AG09319 (cell line): ENCODE measurements at places on chromosomes 4 and X.

DNA sequence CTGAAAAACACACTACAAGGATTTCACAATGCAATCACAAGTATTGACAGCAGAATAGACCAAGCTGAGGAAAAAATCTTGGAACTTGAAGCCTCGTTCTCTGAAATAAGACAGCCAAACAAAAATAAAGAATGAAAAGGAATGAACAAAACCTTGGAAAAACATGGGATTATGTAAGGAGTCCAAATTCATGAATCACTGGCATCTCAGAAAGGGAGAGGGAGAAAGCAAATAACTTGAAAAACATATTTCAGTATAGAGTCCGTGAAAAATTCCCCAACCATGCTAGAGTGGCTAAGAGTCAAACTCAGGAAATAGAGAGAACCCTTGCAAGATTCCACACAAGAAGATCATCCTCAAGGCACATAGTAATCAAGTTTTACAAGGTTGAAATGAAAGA lies 178.5 kb upstream of the CTSO start:
- DNase-seq: no peak

DNA sequence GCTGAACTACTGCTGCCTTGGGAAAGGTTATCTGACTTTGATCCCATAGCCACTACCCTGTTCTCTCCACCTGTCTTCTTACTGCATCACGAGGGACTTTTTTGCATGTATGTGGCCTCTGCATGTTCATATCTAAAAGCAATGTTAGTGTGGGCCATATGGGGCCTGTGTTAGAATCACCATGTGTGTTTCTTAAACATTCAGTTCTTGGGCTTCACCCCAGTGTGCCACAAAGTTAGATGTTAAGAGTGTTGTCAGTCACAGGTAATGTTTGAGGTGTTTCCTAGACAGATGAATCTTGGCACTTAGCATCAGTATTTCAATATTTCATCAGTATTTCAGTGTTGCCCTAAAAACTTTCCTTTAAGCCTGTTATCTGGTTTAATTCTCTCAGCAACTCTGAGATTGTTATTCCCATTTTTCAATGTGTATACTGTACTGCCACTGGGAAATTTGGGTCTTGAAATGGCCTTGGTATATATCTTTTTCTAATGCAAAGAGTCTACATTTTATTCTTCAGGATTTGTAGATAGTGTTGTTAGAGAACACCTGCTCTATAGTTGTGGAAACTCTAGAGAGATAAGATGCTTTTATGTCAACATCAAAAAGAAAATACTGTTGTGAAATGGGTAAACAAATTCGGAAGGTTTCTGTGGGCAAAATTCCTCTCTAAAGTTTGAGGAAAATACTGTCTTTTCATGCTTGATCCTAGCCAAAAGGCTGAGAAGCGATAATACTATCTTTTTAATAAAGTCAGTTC lies 259.7 kb downstream of the BMPR1B start:
- DNase-seq: no peak

DNA sequence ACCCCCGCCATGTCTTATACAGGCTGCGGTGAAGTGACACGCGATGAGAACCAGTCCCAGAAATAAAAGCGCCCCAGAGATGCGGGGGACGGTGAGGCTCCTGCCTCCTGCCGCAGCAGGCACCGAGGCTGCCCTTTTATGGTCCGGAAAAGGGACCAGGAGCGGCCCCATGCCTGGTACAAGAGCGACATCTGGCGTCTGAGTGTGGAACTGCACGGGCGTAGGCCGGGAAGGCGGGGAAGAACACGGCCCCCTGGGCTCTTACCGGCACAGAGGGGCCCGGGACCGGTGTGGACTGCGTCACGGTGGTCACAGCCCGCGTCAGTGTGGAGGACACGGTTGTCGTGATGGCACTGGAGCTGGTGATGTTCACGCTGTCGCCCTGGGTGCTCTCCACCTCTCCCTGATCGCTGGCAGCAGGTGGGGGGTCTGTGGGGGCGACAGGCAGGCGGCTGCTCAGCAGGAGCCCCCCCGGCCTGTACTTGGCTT lies 8.9 kb upstream of the RENBP start:
- DNase-seq: no peak

GRCh38 chr4:114349543-114350175 lies 248.9 kb upstream of the UGT8 start:
- DNase-seq: no peak

DNA sequence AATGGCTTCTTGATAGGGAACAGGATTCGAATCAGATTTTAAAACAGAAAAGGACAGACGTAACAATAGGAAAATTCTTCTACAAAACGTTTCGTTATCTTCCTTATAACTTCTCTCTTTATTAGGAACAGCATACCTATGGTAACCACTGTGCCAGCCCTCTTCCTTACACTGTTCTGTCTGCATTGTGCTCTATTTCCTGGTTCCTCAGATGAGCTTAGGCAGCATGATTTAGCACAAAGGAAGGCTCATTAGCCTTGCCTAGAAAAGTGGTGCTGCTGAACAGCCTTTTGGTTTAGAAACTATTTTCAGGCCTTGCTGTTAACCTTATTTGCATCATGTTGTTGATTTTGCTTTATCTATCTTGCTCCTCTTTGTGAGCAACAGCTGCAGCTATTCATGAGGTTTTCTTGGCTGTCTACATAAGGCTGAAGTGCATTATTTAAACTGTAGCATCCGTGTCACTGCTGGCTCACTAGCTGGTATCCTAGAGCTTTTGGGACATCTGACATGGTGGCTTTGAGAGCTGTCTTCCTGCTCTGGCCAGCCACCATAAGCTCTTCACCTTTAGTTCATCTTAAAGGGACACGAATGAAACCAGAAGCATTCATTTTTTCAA lies 69.9 kb upstream of the NRK start:
- no peak for DNase-seq

DNA sequence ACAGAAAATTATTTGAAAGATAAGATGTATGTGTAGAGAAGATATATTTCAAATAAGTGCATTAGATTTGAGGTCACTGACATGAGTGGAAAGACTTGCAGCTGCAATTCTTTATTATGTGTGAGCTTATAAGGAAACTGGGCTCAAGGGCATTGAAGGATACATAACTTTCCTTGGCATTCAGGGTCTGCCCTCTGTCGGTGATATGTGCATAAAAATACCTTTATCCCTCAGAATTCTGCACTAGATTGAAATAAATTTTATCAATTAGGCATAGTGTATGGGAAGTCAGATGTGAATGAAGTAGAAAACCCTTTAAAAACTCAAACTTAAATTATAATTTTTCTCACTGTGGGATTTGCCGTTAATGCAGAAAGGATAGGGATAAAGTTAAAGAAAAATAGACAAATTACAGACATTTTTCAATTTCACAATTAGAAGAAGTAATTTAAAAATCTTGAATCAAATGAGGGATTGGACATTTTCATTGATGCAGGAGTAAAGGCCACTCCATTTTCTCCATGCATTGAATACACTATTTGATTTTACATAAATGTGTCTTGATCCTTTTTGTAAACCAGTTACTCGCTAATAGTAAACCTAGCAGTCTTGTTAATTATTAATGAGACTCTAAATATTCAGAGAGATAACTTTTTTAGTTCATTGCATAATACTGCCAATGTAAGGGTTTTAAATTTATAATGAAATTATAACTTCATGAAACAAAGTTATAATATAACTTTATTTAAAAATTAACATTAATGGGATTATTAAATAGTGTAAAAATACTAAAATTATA lies 21.0 kb upstream of the ETNPPL start:
- no peak for DNase-seq

- DNase-seq: peak; percentile 19
Observed at GRCh38 chr4:111854494-111855087, 290.7 kb upstream of the FAM241A start.

DNA sequence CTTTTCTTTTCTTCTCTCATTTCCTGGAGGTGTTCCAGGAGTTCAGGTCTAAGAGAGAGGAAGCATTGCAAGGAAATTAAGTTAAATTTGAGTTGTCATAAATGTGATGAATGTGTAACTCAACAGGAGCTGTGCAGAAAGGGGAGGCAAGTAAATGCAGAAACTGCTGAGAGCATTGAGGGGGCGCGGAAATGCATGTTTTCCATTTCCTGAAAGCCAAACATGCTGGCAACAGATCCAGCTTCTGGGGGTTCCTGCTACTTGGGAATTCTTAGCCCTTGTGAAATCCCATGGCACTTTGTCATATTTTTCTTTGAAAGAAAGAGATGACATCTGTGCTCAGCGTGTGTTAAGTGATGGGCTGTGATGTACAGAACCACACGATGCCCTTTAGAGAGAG lies 33.8 kb upstream of the NAP1L5 start:
- no peak for DNase-seq

DNA sequence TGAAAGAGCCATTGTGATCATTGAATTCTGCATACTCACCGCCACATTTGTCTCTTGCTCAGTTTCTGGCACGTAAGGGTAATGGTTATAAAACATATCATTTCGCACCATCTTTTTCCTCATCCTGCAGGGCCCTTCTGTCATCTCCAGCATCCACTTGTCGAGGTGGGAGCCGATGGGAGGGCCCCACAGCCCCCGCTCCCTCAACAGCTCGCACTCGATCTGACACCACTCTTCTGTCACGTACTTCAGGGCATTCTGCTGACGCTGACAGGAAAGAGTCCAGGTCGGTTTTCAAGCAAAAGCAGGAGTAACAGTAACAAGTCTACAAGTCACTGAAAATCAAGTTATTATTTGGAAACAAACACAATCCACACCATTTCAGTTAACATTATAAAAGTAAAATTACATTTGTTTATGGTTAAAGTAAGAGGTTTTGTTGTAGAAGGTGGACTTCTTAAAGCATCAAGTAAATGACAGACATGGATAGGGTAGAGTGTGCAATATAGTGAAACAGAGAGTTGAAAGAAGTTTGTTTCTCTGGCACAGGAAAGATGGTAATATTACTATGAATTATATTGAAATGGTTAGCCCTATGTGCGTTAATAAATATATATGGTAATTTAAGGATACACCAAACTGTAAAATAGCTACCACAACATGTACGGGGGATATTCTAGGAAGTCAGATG lies 150.6 kb downstream of the CDS1 start:
- DNase-seq: no peak

GRCh38 chr4:155795991-155796390 lies 37.2 kb downstream of the GUCY1B1 start:
- DNase-seq: no peak

- peak; percentile 42 for DNase-seq
Observed at GRCh38 chrX:40086569-40087335, 11.0 kb downstream of the BCOR start.

DNA sequence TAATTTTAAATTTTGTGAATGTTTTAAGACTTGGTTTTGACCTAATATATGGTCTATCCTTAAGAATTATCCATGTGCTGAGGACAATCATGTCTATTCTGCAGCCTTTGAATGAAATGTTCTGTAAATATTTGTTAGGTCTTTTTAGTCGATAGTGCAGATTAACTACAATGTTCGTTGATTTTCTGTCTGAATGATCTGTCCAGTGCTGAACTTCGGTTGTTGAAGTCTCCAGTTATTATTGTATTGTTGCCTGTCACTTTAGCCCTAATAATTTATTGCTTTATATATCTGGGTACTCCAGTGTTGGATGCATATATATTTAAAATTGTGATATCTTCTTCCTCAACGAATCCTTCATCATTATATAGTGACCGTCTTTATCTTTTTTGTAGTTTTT lies 218.3 kb upstream of the ZC4H2 start:
- DNase-seq: no peak

GRCh38 chrX:96685210-96686099 lies 813 bp downstream of the DIAPH2 start:
- no peak for DNase-seq

DNA sequence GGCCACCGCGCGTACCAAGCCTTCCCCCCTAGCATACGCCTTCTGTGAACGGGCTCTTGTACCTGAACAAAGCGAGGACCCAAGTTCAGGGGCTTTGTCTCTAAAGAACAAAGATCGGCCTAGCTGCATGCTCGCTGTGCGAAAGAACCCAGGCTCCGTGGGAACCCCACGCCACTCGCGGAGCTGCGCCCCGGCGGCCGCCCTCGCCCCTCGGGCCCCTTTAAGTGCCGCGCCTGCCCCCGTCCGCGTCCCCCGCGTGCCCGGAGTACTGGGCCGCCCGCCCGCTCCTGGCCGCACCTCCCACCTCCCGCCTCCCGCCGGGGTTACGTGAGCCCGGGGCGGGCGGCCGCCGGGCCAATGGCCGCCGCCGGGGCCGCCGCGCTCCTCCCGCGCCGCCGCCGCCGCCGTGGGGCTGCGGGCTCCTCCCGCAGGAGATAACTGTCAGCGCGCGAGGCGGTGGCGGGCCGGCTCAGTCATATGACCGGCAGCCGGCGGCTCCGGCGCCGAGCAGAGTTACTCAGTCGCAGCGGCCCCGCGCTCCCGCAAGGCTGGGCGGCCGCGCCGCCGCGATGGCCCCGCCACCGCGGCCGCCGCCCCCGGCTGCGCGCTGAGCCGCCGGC lies at the start of gene FNIP2:
TSS of gene FNIP2 (plus strand) at position 472 of the 620 bp plus-strand sequence. CDS start 187 bp downstream, outside the sequence.
- peak; percentile 31 for DNase-seq

DNA sequence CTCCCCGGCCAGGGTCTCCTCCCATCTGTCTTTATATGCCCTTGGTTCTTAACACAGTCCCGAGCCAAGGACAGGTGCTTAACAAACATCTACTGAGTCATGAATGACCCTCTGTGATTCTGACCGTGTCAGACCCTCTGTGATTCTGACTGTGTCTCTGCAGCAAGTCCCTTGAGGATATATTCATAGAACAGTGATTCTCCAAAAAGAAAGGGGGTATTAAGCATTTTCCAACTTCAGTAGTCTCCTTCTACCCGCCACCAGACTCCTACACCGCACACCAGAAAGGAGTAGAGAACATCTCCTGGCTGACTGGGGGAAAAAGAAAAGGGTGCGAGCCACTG lies 13.6 kb downstream of the ACSL1 start:
- DNase-seq: no peak

DNA sequence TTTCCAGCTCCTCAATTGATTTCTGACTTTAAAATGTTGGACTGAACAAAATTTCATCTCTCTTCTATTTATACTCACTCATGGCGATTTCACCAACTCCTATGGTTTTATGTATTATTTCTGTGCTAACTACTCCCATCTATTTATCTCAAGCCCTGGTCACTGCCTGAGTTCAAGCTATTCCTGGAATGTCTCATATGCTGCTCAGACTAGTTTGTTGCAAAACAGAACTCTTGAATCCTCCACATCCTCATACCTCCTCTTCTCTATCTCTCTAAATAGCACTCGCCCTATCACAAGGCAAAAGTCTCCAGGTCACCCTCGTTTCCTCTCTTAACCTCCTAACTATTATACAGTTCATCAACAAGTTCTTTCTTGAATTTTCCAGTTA lies 19.0 kb upstream of the DDX60 start:
- no peak for DNase-seq

DNA sequence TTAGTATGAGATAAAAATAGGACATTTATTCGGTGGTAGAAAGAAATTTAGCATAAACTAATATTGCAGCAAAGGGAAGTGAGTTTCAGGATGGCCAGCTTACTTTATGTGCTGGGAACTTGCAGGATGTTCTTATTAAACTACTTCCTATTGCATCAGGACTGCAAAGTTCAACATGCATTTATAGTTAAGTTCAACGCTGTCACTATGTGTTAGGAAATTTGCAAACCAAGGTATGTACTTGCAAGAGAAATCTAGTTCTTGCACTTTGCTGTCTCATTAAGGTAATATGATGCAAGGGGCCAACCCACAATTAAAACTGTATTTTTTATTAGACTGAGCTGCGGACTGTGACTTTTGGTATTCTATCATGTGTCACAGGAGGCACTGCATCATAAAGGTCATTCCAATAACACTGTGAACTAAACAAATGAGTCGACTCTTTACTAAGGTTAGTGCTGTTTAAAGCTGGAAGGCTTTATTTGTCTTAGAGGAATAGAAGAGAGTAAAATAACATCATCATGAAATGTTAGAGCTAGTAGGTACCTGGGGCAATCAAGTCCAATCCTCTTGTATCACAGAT lies 1525.7 kb upstream of the TENM3 start:
- no peak for DNase-seq
